CD8-positive, alpha-beta T cell (primary cell): ENCODE measurements at places on chromosomes 3 and 15. TPM values are rescaled to one million over a fixed set of nuclear protein-coding genes. Genes with fewer than 3 reads are reported as not detected.

GP5 gene
- total RNA-seq, result 2.5 TPM

GPR15 gene
- total RNA-seq, result 9.1 TPM

SCN11A gene
- total RNA-seq, result 0.11 TPM

P2RY14 gene
- 0.47 TPM for total RNA-seq

OGG1 gene
- total RNA-seq, result 7.9 TPM

DNA sequence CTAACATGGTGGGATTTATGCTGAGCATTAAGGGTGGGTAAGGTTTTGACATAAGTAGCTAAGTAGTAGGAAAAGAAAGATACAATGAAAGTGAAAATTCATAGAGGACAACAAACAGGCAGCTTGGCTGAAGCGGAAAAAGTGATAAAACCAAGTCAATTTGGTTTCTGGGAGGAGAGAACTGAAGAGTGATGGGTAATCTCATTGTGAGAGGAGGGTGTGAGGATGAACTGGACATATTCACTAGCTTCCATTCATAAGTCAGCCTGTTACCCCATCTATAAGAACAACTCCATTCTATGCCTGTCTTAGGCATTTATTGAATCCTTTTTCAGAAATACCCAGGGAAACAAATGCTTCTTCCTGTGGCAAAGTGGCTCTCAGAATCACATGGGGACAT lies 67.1 kb upstream of the BBX start:
- DNase-seq, result no peak

DNA sequence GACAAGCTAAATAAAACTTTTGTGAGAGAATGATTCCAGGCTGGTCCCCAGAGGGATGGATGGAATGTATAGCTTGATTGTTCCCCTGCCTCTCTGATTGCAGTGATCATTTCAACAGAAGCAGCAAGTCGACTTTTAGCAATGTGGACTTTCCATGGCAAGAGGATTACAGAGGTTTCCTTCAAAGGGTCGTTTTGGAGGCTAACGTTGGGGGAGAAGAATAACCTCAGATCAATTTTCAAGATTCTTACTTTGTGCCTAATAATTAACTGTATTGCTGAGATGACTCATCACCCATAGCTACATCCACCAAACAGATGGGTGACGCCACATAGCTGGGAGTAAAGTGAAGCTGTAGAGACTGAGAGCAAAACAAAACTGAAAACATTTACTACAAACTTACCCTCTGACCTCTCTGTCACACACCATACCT lies 79.9 kb downstream of the GTPBP8 start:
- DNase-seq, result no peak

DNA sequence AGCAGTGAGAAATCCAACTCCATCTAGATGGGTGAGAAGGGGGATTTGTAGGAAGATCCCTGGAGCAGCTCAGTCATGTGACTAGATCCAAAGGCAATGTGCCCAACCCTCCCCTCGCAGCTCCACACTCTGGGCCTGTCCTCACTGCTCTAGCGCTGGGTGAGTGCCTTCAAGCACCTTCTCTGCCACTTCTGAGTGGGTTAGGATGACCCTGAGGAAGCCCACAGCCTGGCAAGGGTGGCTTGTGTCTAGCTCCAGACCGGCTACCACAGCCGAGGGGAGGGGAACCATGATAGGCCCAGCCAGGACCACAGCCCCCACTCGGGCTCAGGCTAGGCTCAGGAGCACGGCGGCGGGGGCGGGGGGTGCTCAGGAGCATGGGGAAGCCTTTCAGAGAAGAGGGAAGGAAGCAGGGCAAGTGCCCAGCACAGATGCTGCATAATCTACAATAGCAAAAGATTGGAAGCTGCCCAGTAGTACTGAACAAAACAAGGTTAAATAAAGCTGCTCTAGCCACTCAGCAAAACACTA lies 1.7 kb downstream of the SPATA12 start:
- no peak for DNase-seq

GRCh38 chr3:14740983-14741382 lies 66.0 kb downstream of the C3orf20 start:
- no peak for DNase-seq

DNA sequence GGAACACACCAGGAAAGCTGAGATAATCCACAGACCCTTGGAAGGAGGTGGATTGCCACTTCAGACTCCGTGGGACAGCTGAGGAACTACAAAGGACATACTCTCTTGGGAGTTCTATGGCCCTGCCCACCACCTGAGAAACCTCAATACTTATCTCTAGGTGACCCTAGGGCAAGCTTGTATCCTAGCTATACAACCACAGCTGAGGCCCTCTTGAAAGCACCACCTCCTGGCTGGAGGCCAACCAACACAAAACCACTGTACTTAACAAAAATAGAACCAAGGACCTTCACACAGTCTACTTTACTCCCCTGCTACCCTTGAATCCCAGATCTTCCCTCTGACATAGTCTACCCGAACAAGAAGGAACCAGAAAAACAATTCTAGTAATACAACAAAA lies 60.7 kb upstream of the TRIM42 start:
- DNase-seq, result no peak

- DNase-seq, result no peak
These were observed 33.5 kb upstream of the SPATA12 start for GRCh38 chr3:57026944-57027343.

DNA sequence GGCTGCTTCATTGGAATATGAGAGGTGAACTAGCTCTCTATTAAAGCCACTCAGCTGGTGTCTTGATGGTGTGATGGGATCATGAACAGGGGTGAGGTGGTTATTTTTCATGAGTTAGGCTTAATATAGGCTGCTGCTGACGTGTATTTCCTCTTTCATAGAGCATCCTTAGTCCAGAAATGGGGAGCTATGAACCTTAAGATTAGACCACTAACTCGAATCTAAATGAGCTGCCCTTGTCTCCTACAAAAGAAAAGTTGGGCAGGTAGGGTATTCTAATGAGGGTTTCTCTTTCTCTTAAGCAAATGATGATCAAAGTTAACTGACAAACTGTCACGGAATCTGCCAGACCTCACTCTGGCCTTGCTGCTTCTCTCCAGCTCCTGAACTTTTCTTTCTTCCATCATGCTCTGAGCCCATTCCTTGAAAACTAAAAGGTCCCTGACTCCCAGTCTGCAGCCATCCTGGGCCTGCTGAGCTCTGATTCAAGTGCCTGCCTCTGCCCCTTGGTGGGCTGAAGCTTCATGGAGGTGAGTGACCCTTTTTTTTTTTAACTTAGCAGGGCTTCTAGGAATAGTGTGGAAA lies at the start of gene TRIM69:
Gene TRIM69 (plus strand): TSS at position 348 of the 585 bp plus-strand sequence. CDS start 177 bp downstream, at position 525.
- DNase-seq, result no peak

DNA sequence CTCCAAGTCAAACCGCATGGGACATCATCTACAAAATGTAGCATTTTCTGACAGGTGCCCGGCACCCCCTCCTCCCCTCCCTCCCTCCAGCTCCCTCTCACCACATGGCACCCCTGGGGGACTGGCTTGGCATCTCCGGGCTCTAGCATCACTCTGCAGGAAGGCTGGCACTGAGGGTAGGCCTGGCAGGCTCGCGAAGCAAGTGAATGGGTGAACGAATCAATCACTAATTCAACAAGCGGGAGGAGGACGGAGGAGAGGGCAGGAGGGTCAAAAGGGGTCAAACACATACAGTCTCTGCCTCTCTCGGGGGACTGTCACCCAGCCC lies 155.7 kb downstream of the NUP210 start:
- no peak for DNase-seq

- DNase-seq, result no peak
These were observed 142.1 kb upstream of the RAD18 start for GRCh38 chr3:9105421-9105820.

- DNase-seq, result no peak
These were observed 13.2 kb upstream of the LMCD1 start for GRCh38 chr3:8488411-8488810.

GRCh38 chr3:195537995-195538394 lies 5.1 kb downstream of the PPP1R2 start:
- DNase-seq, result no peak
